ENCODE measurements at places on chromosomes 1 and 21. TPM values are rescaled to one million over a fixed set of nuclear protein-coding genes. Genes with fewer than 3 reads are reported as not detected.

Gene RBM34
- total RNA-seq: 130 TPM

GRCh38 chr1:68758666-68759209 is 261.9 kb upstream of the DEPDC1 start:
- H3K36me3 ChIP-seq: no peaks in the 10 kb centered on the region
- H3K27ac ChIP-seq: no peak overlapping the region
- no peak overlapping the region for H3K4me3 ChIP-seq
- no peaks in the 10 kb centered on the region for H3K27me3 ChIP-seq

DNA sequence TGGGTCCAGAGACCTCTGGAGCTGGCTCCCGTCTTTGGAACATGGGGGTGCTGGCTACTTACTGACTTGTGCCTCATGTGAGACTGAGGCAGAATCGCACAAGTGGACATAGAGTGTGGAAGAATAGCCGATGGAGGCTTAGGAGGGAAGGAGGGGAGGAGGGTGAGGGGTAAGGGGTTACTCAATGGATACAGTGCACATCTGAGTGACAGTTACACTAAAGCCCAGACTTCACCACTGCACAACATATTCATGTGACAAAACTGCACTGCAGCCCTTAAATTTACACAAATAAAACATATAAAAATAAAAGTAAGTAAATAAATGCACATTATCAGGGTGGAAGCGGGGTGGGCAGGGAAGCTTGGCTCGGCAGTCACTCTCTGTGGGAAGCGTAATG is 197.7 kb upstream of the RAB4A start:
- H3K27me3 ChIP-seq: no peaks in the 10 kb centered on the region
- no peak overlapping the region for H3K27ac ChIP-seq
- H3K36me3 ChIP-seq: no peaks in the 10 kb centered on the region

- no peaks in the 10 kb centered on the region for H3K27me3 ChIP-seq
- DNase-seq: no peak
- H3K27ac ChIP-seq: no peak overlapping the region
These were observed 1396.1 kb upstream of the ADGRL4 start for GRCh38 chr1:80402625-80403024.

GRCh38 chr1:111249960-111250359 is 22.4 kb downstream of the CHI3L2 start:
- H3K36me3 ChIP-seq: no peaks in the 10 kb centered on the region
- H3K27ac ChIP-seq: no peak overlapping the region
- no peak overlapping the region for H3K4me3 ChIP-seq
- H3K27me3 ChIP-seq: no peaks in the 10 kb centered on the region
- no peak for DNase-seq

Measured in CD8-positive, alpha-beta memory T cell (primary cell).